Activated T-cell treated with anti-CD3 and anti-CD28 coated beads, Interleukin-2, amount 50 U/mL, for 1 hour (primary cell): ENCODE measurements at places on chromosomes 3 and 15.

GRCh38 chr3:23723930-23724329, 81.8 kb upstream of the UBE2E1 start:
- DNase-seq = no peak

DNA sequence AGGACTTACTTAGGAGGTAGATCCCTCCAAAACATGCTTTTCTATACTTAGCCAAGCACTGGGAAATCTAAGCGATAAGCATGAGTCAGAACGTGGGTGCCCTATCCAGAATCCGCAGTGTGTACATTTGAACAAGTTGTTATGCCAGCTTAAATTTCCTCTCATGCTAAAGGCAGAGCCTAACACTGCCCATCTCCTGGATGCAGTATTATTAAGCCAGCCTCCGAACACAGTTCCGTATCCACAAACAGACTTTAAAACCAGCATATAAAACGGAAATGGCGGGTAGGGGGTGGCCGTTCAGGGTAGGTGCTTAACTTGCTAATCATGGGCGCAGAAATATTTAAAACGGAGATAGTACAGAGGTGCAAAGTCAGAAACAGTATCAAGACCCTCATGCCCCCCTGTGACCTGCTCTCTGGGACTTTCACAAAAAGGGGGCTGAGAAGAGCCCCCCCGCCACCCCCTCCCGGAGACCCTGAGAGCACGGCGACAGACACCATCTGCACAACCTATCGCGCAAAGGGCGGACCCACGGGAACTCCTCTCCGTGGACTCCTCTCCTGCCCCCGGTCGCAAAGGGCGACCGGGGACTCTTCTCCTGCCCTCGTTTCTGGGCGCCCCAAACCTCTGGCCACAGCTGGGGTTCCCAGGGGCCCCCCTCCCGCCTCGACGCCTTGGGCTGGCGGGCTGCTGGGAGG, 889 bp upstream of the LRRIQ4 start:
- no peak for DNase-seq

DNA sequence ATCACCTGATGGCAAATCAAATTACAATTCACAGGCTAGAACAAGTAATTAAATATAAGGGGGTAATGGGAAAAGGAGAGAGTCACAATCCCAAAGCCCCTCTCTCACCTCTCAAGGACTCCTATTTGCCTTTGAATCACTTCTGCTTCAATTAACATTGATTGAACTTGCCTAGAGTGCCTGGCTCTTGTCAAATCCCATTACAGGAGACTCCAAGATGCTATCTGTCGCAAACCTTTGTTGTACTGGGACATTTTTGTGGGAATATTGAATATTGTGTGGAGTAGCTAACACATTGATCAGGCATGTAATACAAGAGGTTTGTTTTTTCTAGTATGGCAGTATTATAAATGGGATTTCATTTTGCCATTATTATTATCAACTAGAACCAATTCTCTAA, 412.8 kb upstream of the AZI2 start:
- DNase-seq = no peak

- DNase-seq = no peak
Measured at GRCh38 chr3:112813723-112814171, 32.9 kb downstream of the CD200R1L start.

- no peak for DNase-seq
Measured at GRCh38 chr15:74212494-74212893, 9.9 kb upstream of the STRA6 start.
